Mesothelial cell of epicardium (in vitro differentiated cells): ENCODE measurements at places on chromosomes 5 and 9.

- DNase-seq: no peak
Measured at GRCh38 chr5:31362529-31362900, 169.0 kb downstream of the CDH6 start.

DNA sequence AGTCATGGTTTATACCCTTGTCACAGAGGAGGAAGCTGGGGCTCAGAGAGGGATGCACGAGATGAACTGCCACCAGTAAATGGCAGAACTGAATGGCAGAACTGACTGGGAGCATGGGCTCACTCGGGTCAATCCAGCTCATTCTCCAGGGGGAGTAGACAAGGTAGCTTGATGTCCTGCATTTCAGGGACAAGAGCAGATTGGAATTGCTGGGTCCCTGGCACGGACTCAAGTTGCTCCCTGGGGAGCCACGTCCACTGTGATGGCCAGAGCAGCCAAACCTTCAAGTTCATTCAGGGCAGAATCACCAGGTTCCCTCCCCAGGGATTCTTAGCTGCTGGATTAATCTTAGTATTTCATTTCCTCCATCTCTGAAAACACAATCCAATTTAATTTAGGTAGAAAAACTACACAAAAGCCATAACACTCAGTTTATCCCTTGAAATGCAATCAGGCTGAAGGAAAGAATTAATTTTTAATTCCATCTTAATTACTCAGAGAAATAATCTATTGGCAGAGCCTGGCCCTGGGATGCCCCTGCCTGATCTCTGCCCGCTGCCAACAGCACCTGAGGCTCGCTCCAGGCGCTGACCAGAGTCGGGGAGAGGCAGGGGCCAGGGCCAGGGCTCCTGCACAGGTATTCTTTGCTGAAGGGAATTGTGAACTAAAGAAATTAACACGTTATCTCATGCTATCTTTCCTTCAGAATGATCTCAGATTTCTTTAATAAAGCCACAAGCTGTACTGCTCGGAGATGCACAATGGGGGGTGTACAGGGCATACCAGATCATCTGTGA is 42.0 kb upstream of the UNC5A start:
- DNase-seq: no peak

DNA sequence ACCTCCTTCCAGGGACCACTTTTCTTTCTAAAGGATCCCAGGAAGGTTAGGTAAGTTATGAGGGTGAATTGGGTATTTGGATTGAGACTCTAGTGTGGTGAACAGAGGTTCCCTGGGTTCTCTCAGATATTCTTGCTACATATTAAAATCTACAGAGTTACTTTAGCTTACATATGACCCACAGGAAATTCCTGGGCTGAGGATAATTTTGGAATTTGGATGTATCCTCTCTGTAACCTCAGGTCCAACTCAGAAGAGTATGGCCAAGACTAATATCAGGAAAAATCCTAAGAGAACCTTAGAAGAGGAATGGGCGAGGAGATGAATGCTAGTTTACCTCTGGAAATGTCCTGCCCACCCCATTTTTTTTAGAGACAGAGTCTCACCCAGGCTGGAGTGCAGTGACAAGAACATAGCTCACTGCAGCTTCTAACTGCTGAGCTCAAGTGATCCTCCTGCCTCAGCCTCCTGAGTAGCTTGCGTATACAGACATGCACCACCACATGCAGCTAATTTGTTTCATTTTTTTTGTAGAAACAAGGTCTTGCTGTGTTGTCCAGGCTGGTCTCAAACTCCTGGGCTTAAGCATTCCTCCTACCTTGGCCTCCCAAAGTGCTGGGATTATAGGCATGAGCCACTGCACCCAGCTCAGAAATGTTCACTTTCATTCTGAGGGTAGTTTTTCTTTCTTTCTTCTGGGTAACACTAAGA is 196.4 kb downstream of the ARHGEF28 start:
- DNase-seq: no peak

DNA sequence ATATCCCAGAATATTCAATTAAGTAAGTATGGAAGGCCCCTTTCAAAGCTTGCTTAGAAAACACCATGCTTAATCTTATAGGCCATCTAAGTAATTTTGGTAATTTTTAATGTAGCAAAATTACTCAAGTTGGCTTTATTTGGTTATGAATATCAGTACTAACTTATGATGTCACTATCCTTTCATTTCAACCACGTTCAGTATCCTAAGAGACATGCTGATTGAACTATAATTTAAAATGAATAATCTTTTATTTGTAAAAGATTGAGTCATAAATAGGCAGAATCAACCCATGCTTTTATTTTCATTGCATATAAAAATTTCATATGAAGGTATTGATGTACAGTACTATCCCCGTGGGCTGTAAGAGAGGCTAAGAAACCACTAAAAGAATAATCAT is 386.9 kb downstream of the RAB3C start:
- DNase-seq: no peak

DNA sequence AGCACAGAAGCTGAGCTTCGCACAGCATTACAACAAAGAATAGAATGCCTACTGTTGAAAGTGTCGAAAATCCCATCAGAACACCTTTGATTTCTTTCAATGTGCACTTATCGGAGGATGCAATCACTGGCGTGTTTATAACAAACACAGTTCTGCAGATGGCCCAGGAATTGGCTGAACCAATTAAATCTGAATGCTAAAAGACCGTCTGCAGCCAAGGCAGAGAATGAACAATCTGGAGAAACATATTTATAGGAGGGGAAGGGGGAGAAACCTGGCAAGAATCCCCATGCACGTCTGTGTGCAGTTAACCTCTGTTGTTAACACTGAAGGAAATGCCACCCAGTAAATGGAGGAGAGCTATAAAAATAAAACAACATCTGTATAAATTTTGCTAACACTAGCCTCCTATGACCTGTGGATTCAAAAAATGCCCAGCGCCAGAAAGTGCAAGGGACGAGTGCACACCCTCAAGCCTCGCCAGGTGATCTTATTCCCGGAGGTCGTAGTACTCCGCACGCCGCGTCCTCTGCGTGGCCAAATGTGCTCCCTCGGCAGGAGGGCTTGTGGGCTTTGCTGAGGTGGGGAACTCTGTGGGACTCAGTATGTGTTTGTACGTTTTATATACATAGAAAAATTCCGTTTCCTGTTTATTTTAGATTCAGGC is 56.8 kb downstream of the PTCH1 start:
- DNase-seq: no peak

DNA sequence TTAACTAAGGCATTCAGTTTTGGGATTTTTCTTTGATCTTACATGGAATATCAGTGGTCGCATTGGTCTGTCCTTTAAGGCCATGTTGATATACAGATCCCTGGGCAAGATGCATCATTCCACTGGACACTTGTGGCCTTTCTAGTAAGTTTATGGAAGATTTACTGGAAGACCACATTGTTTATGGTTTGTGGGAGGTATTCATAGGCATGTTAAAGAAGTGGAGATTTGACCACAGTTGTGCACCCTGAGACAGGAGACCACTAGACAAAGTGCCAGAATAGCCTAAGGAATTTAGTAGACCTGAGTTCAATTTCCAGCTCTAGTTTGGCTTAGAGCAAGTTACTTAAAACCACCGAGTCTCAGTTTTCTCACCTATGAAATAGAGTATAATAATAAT is 383.1 kb upstream of the PAPPA start:
- DNase-seq: no peak

DNA sequence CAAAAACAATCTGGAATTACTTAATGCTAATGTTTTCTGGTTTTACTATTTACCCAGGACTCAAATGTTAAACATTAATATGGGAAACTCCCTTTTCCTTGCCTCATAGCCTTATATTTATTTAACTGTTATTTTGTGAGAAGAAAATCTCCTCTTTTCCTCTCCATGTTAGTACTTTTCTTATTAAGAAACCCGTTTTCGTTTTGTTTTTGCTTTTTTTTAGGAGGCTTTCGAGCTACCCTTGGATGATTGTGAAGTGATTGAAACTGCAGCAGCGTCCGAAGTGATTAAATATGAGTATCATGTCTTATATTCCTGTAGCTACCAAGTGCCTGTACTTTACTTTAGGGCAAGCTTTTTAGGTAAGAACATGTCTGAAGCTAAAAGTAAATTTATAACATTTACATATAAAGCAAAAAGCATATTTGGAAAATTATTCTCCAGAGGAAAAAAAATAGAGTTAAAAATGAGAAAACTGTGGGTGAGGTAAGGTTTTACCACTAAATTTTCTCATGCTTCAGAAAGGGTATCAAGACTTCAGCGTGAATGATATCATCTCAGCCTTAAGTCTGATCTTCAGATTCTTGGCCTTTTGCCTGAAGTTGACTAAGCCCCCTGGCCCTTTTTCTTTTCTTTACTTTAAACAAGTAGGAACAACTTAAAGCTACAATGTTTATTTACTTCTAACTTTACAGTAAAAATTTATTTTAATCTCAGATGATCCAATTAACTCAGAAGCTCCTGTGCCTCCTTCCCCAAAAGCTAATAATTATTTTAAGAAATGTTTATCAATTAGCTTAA is 113.8 kb downstream of the RPS23 start:
- no peak for DNase-seq

DNA sequence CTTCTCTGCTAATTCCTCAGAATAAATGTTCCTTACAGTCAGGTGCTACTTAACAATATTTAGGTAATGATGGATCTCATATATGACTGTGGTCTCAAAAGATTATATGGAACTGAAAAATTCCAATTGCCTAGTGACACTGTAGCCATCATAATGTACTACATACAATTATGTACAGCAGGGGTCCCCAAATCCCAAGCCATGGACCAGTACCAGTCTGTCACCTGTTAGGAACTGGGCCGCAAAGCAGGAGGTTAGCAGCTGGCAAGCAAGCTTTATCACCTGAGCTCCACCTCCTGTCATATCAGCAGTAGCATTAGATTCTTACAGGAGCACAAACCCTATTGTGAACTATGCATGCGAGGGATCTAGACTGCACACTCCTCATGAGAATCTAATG is 69.6 kb downstream of the NR2F1-AS1 start:
- DNase-seq: no peak

GRCh38 chr9:126697330-126697729 is 83.6 kb downstream of the LMX1B start:
- DNase-seq: no peak

DNA sequence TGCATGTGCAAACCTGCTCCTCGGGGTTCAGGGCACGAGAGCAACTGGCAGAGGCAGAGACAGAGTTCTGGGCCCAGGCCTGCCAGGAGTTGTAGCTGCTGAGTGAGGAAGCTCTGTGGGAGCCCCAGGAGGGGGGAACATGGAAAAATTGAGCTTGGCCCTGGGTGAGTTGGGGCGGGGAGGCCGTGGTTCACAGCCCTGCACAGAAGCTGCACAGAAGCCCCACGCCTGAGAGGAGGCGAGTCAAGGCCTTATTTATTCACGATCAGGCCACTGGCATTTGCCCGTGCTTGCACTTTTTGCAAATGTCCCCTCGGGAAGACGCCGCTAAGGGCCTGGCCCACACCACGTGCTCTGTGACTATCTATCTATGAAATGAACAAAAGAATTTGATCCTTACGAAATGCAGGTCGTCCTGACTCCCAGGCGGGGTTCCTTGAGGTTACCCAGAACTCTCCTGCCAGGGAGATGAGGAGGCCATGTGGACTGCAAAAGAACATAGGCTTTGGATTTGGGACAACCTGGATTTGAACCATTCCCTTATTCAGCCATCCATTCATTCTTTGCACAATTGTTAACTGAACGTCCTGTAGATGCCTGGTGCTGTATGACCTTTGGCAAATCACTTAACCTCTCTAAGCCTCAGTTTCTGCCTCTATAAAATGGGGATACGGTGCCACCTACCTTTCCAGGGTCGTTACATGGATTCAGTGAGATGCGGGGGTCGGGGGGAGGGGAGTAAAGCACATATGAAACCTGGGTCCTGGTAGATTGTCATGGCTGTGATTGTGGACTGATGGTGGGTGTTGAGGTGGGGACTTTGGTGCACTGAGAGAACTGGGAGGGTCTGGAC is 17.9 kb downstream of the COL27A1 start:
- no peak for DNase-seq

DNA sequence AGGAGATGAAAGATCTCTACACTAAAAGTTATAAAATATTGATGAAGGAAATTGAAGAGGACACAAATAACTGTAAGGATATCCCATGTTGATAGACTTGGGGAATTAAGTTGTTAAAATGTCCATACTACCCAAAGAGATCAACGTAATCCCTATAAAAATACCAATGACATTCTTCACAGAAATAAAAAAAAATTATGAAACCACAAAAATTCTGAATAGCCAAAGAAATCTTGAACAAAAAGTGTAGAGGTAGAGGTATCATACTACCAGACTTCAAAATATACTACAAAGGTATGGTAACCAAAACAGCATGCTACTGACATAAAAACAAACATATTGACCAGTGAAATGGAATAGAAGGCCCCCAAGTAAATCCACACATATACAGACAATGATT is 71.5 kb upstream of the ELL2 start:
- DNase-seq: no peak

GRCh38 chr9:2053883-2054845 is 39.0 kb downstream of the SMARCA2 start:
- DNase-seq: no peak

GRCh38 chr9:112820881-112821280 is 69.8 kb downstream of the SLC46A2 start:
- no peak for DNase-seq

DNA sequence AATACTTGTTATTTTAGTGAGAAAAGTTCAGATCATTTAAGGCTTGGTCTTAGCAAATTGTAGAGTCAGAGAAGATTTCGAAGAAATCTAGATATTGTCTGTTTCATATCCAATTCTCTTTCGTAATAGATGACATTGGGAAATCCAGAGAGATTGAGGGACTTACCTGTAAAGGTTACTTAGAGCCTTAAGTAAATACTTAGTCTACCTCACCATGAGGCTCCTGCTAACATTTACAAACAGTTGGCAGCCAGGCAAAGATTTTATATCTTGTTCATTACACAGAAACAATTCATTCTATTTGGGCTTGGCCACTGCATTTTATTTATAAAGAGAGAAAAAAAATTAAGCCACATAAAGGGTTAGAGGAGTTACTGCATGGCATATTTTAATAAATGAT is 70.3 kb downstream of the FGF10 start:
- no peak for DNase-seq

GRCh38 chr5:92594031-92594430 is 987.0 kb downstream of the NR2F1-AS1 start:
- no peak for DNase-seq

- DNase-seq: no peak
Measured at GRCh38 chr9:130138171-130138653, 34.0 kb upstream of the NCS1 start.

GRCh38 chr5:113546703-113547183 is 33.2 kb downstream of the YTHDC2 start:
- no peak for DNase-seq

DNA sequence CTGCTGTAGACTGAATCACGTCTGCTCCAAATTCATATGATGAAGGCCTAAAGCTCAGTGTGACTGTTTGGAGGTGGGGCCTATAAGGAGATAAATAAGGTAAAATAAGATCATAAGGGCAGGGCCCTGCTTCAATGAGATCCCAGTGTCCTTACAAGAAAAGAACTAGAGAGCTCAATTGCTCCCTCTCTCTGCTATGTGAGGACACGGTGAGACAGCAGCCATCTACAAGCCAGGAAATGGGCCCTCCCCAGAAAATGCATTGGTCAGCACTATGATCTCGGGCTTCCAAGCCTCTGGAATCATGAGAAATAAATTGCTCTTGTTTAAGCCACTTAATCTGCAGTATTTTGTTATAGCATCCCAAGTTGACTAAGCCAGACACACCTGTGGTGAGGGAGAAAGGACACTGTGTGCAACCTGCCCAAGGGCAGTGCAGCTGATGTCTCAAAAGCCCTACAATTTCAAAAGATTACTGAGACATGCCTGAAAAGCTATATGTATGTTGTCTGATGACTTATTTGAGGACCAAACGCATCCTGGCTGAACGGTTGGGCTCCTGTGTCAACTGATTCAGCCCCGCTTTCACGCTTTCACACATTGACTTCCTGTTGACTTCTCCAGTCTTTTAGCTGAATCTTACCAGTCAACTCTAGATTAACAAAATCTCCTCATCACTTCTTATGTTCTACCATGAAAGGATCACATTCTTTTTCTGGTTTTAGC is 13.2 kb downstream of the GZMK start:
- no peak for DNase-seq
